ENCODE measurements at places on chromosomes 2 and 18.

GRCh38 chr18:7062811-7063210, 54.8 kb downstream of the LAMA1 start:
- no peaks in the 10 kb centered on the region for H3K4me1 ChIP-seq
- no peaks in the 10 kb centered on the region for H3K36me3 ChIP-seq
- H3K27me3 ChIP-seq = peaks cover 32% of the 10 kb centered on the region
- H3K4me3 ChIP-seq = no peak overlapping the region
- DNase-seq = no peak

DNA sequence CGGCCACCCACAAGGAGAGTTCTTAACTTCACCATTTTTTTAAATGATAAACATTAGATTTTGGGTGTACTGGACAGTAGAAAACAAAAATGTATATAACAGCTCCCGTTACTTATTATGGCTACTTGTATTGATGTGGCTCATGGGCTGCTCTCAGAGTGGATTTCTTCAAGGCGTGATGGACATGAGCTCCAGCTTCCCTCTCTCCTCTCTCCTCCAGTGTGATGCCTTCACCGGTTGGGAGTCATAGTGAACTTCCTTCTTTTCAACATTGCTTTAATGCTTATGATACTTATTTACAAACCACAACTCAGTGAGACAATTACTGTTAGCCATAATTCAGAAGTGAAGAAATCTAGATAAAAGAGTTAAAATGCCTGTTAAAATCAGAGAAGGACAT, 515.2 kb downstream of the RNF144A start:
- H3K27ac ChIP-seq = no peak overlapping the region
- peaks cover 27% of the 10 kb centered on the region for H3K27me3 ChIP-seq
- H3K4me3 ChIP-seq = no peak overlapping the region
- no peaks in the 10 kb centered on the region for H3K36me3 ChIP-seq

GRCh38 chr18:75041586-75041985, 167.4 kb downstream of the PTGR3 start:
- H3K27ac ChIP-seq = no peak overlapping the region
- no peaks in the 10 kb centered on the region for H3K4me1 ChIP-seq
- H3K27me3 ChIP-seq = no peaks in the 10 kb centered on the region
- DNase-seq = no peak
- H3K36me3 ChIP-seq = no peaks in the 10 kb centered on the region
- H3K4me3 ChIP-seq = no peak overlapping the region

- H3K27ac ChIP-seq = no peak overlapping the region
- DNase-seq = no peak
- H3K4me3 ChIP-seq = no peak overlapping the region
- H3K27me3 ChIP-seq = no peaks in the 10 kb centered on the region
Measured at GRCh38 chr2:169579044-169579443, 5.1 kb upstream of the PPIG start.

DNA sequence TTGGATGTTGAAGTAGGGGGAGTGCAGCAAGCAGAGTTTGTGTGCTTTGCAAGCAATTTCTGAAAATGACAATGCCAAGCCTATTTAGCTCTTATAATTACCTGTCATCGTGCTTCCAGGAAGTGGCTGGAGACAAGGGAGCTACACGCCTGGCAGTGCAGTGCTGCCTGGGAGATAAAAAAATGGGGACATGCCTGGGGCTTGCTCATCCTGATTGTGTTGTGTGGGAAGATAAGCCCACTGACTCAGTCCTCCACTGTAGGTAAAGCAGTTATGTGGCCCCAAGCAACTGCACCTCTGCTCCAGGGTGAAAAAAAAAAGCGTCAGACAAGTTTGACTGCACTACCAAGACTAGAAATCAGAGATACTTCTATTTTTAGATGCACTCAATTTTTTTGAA, 396.9 kb upstream of the NXPH2 start:
- no peak overlapping the region for H3K4me3 ChIP-seq
- H3K4me1 ChIP-seq = no peaks in the 10 kb centered on the region
- H3K27ac ChIP-seq = no peak overlapping the region
- H3K36me3 ChIP-seq = no peaks in the 10 kb centered on the region
- no peak for DNase-seq

- no peak for DNase-seq
- no peak overlapping the region for H3K4me3 ChIP-seq
- no peaks in the 10 kb centered on the region for H3K4me1 ChIP-seq
Measured at GRCh38 chr2:177705511-177706173, 313.1 kb downstream of the AGPS start.

- no peak for DNase-seq
- H3K36me3 ChIP-seq = no peaks in the 10 kb centered on the region
- H3K27ac ChIP-seq = no peak overlapping the region
Measured at GRCh38 chr2:220513573-220514288, 886.3 kb downstream of the SLC4A3 start.

DNA sequence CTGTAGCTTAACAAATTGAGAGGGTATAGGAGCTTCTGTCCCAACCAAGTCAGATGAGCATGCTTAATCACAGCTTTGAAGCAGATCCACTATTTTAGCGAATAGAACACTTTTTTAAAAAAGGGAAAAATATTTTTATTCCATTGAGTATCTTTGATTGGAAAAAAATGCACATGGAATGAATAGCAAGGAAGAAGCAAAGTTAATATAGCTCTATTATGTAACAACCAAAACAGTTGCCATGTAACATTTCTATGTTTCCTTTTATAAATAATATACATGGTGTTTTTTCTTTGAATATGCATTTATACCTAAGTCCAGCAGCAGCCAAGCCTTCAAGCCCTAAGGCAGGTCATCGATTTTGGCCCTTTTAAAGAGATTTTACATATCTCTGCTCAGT, 21.4 kb upstream of the SPTBN1 start:
- H3K4me1 ChIP-seq = peaks cover 97% of the 10 kb centered on the region
- H3K4me3 ChIP-seq = no peak overlapping the region
- H3K36me3 ChIP-seq = no peaks in the 10 kb centered on the region
- no peak for DNase-seq
- no peaks in the 10 kb centered on the region for H3K27me3 ChIP-seq

- H3K4me3 ChIP-seq = no peak overlapping the region
- no peak for DNase-seq
- H3K27me3 ChIP-seq = no peaks in the 10 kb centered on the region
Measured at GRCh38 chr2:39128919-39129391, 8.1 kb upstream of the SOS1 start.

DNA sequence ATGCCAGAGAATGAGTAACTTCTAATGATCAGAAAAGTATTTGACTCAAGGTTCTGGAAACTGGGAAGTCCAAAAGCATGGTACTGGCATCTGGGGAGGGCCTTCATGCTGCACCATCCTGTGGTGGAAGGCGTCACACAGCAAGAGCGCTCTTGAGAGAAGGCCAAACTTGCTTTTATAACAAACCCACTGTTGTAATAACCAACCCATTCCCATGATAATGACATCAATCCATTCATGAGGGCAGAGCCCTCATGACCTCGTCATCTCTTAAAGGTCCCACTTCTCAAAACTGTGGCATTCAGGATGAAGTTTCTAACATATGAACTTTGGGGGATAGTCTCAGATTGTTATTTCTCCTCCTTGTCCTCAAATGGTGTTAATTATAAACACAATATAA, 67.8 kb downstream of the COA5 start:
- no peak overlapping the region for H3K27ac ChIP-seq
- H3K4me3 ChIP-seq = no peak overlapping the region
- H3K27me3 ChIP-seq = no peaks in the 10 kb centered on the region
- DNase-seq = no peak
- peaks cover 54% of the 10 kb centered on the region for H3K36me3 ChIP-seq

GRCh38 chr2:19109518-19109917, 248.9 kb downstream of the OSR1 start:
- DNase-seq = no peak
- no peaks in the 10 kb centered on the region for H3K27me3 ChIP-seq
- no peak overlapping the region for H3K27ac ChIP-seq
- H3K4me3 ChIP-seq = no peak overlapping the region

- no peaks in the 10 kb centered on the region for H3K4me1 ChIP-seq
- no peaks in the 10 kb centered on the region for H3K27me3 ChIP-seq
- no peak overlapping the region for H3K4me3 ChIP-seq
- H3K27ac ChIP-seq = no peak overlapping the region
Measured at GRCh38 chr2:180056367-180057118, 49.4 kb upstream of the CWC22 start.

DNA sequence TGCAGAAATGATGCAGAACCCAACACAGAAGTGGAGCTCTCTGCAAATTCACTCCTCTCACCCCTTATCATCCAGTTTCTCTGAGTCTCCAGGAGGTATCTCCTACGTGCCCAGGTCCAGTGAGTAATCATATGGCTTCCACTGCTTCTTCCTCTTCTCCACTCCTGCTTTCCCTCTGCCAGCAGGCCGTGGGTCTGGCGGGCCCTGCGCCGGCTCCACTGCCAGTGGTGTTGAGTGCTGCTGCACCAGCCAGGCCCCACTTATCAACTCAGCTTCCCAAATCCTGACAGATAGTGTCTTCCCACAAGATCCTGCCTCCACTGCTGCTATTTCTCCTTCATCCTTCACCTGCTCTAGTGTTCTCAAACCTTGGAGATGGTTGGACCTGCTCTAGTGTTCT, 227.6 kb upstream of the PARD3B start:
- no peak overlapping the region for H3K4me3 ChIP-seq
- no peak for DNase-seq
- H3K4me1 ChIP-seq = peaks cover 4% of the 10 kb centered on the region
- no peaks in the 10 kb centered on the region for H3K27me3 ChIP-seq

- H3K4me1 ChIP-seq = peaks cover 53% of the 10 kb centered on the region
- peak overlapping the region; percentile 94 for H3K4me3 ChIP-seq
Measured at GRCh38 chr2:195658541-195658890, 1.5 kb downstream of the SLC39A10 start.

DNA sequence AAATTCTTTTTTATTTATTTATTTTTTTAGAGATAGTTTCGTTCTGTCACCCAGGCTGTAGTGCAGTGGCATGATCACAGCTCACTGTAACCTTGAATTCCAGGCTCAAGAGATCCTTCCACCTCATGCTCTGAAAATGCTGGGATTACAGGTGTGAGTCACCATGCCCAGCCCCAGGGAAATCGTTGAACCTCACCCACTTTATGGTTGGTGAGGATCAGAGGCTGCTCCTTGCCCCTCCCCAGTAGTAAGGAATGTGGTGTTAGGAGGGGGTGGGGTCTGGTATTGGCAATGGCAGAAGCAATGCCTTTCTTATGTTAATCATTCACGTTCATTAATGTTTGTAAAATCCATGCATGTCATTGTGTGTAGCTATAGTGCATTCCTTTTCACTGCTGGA, 161.9 kb downstream of the SUCLG1 start:
- no peak for DNase-seq
- H3K4me1 ChIP-seq = no peaks in the 10 kb centered on the region
- H3K36me3 ChIP-seq = no peaks in the 10 kb centered on the region

GRCh38 chr2:232406556-232407310, at the start of gene ALPG:
ALPG (plus strand) TSS chr2:232406844; CDS start chr2:232406895, 51 bp downstream.
- no peak for DNase-seq
- no peak within 1 kb of the TSS for H3K4me3 ChIP-seq
- no peaks in the 10 kb centered on the region for H3K4me1 ChIP-seq
- H3K27ac ChIP-seq = no peak within 1 kb of the TSS
- H3K36me3 ChIP-seq = no peaks in the 10 kb centered on the region

DNA sequence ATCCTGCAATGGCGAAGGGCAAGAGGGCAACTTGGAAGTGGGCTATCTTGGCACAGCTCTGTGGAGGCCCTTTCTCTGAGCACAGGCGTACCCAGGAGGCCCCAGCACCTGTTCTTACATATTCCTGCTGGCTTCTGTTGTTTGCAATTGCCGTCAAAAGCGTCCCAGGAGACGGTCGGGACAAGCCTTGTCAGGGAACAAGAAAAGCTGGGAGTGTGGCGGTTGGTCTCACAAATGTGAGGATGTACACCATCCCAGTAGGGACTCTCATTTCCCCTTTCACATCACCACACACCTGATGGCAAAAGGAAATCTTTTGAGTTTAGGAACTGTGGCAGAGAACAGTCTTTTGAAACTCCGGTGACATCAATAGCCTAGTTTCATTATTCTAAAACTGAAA, 94.7 kb upstream of the EFEMP1 start:
- H3K36me3 ChIP-seq = no peaks in the 10 kb centered on the region
- H3K4me3 ChIP-seq = no peak overlapping the region
- no peaks in the 10 kb centered on the region for H3K4me1 ChIP-seq
- no peak for DNase-seq
- no peaks in the 10 kb centered on the region for H3K27me3 ChIP-seq

DNA sequence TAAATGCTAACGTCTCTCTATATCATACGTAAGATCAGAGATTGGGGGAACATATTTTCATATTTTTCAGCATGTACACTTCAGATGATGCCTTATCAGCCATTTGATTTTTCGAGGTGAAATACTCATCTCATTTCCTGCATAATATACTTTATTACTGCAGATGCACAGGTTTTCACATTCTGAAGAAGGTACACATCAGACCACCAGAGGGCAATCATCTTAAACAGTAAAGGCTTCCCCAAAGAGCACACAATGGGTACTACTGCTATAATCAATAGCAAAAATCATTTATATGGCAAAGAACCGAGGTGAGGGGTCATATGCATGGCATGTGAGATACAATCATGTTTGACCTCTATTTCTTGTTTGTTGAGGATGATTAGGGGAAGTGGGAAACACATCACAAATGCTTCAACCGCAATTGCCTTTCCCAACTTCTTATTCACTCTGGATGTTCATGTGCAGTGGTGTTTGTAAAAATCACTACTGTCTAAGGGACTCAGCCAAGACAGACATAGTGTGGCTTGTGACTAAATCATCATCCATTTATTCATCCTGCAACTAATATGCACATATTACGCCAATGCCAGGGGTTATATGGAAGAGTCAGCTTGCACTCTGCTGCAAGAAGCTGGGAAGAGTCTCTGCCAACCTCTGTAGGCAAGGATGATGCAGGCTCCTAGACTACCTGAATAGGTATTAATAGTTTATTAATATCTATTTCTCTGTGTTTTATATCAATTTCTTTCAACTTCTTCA, 118.7 kb downstream of the EPB41L3 start:
- H3K27me3 ChIP-seq = no peaks in the 10 kb centered on the region
- no peaks in the 10 kb centered on the region for H3K36me3 ChIP-seq
- no peak overlapping the region for H3K4me3 ChIP-seq
- DNase-seq = no peak

DNA sequence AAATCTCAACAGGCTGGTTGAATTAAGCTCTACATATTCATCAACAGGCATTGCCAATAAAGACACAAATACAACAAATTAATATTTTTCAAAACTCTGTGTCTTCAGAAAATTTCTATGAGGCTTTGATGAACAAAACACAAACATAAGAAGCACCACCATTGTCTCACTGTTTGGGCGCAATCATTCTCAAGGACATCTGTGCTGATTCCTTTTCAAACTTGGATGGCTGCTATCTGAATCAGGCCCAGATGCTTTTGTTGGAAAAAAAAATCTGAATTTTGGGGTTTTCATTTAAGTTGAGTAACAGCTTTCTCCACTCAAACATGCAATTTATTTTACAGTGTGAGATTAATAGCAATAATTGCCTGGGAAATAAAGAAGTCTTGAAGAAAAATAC, 173.8 kb downstream of the NRXN1 start:
- no peak for DNase-seq
- no peaks in the 10 kb centered on the region for H3K4me1 ChIP-seq
- H3K36me3 ChIP-seq = no peaks in the 10 kb centered on the region
- H3K27ac ChIP-seq = no peak overlapping the region
- no peaks in the 10 kb centered on the region for H3K27me3 ChIP-seq

All from heart right ventricle (tissue), 16 donors.